Peyer's patch (tissue), 4 donors: ENCODE measurements at places on chromosomes 16 and 17. TPM values are rescaled to one million over a fixed set of nuclear protein-coding genes. Genes with fewer than 3 reads are reported as not detected.
A peak's percentile ranks its signal among the peaks of the same experiment; 100 is the strongest.

PROCA1 gene
- total RNA-seq: not detected

TP53TG3C gene
- total RNA-seq: not detected

- DNase-seq: peak; percentile 53
Measured at GRCh38 chr17:55693254-55694216, 29.1 kb downstream of the TMEM100 start.

- DNase-seq: peak; percentile 87
Measured at GRCh38 chr16:88785106-88785924, at the start of gene PIEZO1. TSS of gene PIEZO1 (minus strand) at chr16:88785220. CDS start at chr16:88784964, 256 bp downstream.

DNA sequence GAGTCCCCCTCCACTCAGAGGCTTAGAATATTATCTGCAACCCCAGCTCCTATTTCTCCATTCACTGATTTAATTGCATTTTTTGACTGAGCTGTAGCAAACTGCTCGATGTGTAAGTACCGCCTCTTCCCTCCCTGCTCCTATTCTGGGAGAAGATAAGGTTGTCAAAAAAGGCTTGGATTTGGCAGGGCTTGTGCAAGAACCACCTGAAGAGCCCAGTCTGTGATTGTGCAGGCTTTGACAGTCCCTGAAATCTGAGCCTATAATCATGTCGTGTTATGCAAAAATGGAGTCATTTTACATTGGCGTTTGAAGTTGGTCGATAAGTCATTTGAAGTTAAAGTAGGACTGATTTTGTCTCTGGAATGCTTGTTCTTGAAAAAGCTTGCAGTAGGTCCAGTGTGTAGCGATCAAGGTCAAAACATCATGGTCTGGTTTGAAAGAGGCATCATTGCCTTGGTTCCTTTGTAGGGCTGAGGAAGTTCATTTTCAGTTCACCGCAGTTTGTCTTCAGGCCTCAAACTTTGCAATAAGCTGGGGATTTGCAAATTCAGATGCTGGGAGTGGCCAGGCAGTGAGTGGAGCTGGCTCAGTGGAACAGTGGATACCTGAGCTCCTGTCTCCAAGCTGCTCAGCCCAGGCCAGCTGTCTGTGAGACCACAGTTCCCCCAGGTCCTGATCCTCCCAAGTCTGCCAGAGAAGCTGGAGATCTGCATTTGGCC, 68.8 kb downstream of the KATNIP start:
- DNase-seq: no peak

DNA sequence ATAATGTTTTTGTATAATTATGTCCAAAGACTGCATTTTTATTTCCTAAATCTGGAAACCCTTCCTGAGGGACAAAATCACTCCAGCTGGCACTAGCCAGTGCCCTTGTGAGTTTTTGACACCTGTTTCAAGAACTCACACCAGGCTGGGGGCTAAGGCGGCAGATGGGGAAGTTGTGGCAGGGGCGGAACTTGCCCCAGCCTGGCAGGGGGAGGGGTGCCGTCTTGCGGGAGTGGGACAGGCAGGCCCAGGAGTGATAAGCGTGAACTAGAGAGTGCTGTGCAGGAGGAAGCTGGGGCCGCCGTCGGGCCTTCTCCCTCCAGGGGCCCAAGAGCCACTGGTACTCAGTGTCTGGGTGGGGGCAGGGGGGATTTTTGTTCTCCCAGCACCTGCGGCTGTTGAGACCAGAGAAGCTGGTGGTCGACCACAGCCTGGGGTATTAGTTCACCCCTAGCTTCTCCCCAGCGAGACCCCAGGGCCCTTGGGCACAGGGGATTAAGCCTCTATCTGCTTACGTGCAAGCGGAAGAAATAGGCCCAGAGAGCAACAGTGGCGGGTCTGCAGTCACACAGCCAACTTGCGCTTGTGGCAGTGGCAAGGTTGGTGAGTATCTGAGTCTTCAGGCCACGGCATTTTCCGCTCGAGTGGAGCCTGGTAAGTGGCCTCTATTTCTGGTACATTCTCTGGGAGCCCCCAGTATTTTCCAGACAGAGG, 40.2 kb upstream of the PLCG2 start:
- DNase-seq: peak; percentile 91

DNA sequence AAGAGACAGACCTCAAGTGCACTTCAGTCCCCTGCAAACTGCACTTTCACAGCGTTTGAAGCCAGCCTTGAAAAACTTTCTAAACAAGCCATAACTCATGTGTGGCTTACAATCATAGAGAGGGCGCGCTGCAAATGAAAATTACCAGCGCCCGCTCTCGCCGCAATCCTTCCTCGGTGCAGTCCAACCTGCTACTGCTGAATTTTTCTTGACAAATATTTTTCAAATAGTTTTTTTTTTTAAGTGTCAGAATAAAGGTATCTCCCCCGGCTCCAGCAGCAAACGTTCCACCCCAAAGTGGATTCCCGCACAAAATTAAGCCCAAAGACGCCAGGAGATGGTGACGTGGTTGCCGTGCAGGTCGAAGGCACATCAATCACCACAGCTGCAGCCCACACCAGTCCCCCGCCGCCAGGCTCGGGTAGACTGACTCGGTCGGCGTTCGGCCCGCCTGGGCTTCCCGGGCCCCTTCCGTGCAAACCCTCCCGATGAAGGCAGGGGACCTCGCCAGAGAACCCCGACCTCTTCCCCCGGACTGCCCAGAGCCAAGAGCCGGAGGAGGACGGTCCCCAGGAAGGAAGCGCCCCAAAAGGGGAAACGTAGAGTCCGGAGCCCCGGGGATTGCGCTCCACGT, 630 bp downstream of the GRB2 start:
- peak; percentile 43 for DNase-seq

DNA sequence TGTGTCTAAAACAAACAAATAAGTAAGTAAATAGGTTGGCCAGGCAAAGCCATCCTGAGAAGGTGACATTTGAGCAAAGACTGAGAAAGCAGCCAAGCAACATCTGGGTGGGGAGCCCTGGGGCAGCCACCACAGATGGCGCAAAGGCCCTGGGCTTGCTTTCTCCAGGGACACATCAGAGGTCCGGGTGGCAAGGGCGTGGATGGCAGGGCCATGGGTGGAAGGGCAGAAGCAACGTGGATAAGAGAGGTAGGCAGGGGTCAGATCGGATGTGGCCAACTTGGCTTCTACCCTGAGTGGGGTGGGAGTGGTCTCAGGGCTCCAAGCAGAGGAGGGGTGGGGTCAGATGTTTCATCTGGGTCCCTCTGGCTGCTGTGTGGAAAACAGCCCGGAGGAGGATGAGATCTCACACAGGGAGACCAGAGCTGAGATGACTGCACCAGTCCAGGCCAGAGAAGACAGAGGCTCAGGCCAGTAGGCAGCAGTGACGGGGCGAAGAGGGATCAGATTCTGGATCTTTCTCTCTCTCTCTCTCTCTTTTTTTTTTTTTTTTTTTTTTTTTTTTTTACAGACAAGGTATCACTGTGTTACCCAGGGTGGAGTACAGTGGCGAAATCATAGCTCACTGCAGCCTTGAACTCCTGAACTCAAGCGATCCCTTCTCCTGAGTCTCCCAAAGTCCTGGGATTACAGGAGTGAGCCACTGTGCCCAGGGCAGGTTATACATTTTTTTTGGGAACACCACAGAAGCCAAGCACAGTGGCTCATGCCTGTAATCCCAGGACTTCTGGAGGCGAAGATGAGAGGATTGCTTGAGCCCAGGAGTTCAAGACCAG, 6.1 kb upstream of the SPN start:
- DNase-seq: no peak

DNA sequence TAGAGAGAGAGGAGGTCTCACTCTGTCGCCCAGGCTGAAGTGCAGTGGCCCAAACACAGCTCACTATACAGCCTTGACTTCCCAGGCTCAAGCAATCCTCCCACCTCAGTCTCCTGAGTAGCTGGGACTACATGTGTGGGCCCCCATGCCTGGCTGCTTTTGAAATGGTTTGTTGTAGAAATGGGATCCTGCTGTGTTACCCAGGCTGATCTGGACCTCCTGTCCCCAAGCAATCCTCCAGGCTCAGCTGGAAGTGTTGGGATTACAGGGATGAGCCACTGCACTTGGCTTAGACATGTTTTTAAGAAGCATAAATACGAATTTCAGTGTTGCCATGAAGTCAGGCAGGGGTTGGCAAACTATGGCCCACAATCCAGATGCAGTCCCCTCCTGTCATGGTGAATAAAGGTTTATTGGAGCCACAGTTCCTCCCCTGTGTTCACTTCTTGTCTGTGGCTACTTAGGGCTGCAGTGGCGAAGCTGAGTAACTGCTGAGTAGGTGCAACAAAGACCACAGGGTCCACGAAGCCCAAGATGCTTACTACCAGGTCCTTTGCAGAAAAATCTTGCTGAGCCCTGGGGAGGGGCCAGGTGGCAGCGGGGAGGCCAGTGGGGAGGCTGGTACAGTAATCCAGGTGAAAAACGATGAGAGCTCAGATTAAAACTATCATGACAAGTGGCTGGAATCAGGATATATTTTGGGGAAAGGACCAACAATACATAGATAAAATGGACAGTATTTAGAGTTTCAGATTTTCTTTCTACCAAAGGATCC, 35.2 kb downstream of the TNFRSF13B start:
- DNase-seq: no peak

GRCh38 chr17:72618001-72618509, 474.4 kb downstream of the SLC39A11 start:
- DNase-seq: no peak

DNA sequence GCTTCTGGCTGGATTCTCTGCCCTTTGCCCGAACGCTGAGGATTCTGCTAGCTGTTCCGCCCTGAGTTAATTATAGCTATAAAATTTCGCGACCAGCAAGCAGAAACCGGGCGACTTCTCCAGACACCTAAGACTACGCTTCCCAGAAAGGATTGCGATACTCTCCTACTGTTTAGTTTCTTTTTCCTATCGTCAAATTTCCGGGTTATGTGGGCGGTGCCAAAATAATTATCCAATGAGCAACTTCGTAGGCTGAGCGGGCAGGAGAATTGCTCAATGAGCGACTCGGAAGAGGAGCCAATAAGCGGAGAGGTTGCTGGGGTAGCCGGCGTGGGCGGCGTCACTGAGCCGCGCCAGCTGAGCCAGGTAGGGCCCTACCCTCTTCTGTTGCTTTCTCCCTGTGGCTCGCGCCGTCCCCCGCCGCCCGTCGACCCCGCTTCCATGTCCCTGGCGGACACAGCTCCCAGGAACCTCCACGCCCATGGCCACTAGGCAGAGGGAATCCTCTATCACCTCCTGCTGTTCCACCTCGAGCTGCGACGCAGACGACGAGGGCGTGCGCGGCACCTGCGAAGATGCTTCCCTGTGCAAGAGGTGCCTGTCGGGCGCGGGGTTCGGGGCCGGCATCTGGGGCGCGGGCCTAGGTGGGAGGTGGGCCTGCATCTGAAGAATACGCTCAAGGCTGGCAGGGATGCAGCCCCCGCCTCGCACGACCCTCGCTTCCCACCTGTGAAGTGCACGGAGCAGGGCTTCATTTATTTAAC, at the start of gene LCMT1:
Gene LCMT1 (plus strand): TSS at position 340 of the 764 bp plus-strand sequence. CDS start 142 bp downstream, at position 482.
- DNase-seq: peak; percentile 97

DNA sequence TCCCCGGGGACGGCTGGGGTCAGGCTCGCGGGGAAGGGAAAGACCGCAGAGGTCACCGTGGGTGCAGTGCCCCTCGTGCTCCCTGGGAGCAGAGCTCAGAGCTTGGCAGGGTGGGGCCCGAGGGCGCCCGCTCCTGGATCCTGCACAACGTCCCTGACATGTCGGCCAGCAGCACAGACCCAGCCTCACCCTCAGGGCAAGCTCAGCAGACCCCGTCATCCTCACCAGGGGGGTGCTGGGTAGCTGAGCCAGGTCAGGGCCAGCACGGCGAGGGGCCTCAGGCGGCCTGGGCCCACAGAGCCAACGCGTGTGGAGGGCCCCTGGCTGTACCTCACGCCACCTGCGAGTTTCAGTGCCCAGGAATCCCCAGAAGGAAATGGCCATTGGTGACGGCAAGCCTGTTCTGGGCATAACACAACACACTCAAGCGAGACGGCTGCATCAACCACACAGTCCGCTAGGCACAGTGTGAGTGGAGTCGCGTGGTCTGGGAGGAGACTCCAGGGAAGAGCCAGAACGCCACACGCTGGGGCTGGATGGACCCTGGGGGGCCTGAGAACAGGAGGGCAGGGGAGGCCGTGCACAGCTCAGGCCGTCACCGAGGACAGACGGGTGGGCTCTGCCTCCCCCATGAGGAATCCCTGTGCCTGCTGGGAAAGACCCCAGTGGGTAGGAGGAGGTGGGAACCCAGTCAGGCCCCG, 60.3 kb downstream of the ZNF778 start:
- no peak for DNase-seq

DNA sequence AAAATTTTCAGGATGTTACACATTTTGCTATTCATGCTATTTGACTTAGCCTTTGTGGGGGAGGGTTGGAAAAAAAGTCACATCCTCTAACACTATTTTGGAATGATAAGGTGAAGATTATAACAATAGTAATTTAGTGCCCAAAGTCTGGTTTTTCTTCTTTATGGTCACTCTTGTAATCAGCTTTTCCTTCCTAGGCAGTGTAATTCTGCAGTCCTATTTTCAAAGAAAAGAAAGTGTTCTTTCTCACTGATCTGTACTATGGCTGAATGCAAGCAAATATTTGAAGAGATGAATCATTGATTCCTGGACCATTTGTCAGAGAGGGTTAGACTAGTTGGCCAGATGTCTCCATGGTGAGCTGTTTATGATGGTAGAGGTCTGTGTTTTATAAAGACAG, 8.4 kb downstream of the RSPRY1 start:
- no peak for DNase-seq
